ENCODE measurements at places on chromosomes 5 and 9. TPM values are rescaled to one million over a fixed set of nuclear protein-coding genes. Genes with fewer than 3 reads are reported as not detected.

GRCh38 chr5:150264667-150265603 is 24.6 kb downstream of the CAMK2A start:
- no peak for DNase-seq

DNA sequence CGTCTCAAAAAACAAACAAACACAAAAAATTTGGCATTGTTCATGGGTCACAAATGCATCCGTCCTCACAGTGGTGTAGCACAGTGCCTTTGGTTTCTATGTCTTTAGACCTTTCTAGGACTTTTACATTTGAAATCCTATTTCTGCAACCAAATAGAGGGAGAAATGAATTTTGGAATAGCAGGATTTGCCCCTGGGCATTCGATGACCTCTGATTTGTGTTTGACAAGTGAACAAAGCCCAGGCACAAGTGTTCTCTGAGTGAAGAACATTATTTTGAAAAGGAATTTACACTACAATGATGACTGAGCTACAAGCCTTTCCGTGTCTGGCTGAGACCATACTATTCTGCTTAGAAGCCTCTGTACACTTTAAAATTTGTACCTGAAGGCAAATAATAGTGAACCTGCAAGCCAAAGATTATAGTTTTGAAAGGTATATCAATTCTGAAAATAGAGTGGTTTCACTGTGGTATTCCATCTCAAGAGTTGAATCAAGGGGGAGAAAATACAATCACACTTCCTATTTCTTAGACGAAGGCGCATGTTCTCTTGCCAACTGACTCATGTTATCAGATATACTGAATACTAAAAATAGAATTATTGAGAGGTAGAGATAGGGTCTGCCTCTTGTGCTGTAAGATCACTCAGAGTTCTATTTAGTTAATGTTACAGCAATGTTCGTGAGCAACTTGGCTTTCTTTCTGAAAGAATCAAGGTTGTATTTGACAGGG is 297.6 kb downstream of the KDM4C start:
- no peak for DNase-seq

GRCh38 chr5:150413176-150413901 is 629 bp upstream of the CD74 start:
- no peak for DNase-seq

GRCh38 chr5:154334406-154335064 is 111.3 kb upstream of the SAP30L start:
- DNase-seq = no peak

GRCh38 chr5:113166852-113167366 is 190.3 kb downstream of the DCP2 start:
- peak; percentile 97 for DNase-seq

GRCh38 chr9:125430161-125431011 is 168.8 kb downstream of the GAPVD1 start:
- no peak for DNase-seq

DNA sequence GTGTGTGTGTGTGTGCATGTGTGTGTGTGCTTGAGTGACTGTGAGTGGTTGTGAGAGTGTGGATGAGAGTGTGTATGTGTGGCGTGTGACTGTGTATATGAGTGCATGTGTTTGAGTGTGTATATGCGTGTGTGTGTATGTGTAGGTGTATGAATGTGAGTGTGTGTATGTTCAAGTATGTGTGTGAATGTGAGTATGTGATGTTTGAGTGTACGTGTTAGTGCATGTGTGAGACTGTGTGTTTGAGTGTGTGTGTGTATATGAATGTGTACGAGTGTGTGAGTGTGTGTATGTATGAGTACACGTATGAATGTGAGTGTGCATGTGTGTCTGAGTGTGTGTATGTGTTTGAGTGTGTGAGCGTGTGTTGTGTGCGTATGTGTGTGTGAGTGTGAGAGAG is 47.8 kb downstream of the KCNIP1 start:
- no peak for DNase-seq

DNA sequence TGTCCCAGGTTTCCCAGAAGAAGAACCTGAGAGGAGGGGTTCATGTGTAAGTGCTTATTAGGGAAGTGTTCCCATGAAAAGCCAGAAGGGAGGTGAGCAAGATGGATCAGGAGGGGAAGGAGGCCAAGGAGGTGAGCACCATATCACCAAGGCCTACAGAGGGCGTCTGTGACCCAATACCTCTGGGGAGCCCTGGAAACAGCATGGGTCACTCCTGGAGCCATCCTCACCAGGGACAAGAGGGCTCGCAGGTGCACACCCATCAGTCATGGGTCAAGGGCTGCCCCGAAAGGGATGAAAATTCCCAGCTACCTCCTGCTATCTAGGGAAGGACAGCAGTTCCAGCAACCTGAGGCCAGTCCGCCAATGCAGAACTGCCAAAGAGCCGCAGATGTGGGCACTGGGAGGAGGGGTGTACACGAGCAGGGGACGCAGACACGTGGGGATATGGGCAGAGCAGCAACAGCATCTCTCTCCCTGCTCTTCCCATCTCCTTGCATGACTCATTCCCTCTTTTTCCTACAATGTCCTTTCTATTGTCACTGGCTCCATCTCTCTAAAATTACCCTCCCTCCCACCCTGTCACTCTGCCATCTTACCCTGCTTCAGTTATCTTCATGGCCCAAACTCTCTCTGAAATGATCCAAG is 167.6 kb upstream of the FSTL4 start:
- DNase-seq = no peak

The RAD23B gene
- total RNA-seq = 140 TPM

GRCh38 chr5:149002761-149003689 is 59.8 kb downstream of the SH3TC2 start:
- DNase-seq = peak; percentile 83

DNA sequence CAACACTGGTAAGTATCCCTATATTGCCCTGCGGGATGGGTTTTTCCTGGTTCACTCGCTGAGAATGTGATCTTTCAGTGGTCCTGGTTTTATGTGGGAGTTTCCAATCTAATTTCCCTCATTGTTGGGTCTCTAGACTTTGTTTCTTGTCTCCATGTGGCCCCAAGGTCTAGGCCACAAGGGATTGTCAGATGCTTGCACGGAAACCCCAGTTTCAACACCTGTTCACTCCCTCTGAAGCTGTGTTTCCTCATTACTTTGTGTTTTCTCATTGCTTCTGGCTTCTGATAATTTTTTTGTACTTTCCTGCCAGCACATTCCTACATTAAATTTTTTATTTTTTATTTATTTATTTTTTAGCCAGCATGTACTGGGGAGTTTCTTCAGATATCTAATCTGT is 191.5 kb downstream of the TTLL11 start:
- no peak for DNase-seq

DNA sequence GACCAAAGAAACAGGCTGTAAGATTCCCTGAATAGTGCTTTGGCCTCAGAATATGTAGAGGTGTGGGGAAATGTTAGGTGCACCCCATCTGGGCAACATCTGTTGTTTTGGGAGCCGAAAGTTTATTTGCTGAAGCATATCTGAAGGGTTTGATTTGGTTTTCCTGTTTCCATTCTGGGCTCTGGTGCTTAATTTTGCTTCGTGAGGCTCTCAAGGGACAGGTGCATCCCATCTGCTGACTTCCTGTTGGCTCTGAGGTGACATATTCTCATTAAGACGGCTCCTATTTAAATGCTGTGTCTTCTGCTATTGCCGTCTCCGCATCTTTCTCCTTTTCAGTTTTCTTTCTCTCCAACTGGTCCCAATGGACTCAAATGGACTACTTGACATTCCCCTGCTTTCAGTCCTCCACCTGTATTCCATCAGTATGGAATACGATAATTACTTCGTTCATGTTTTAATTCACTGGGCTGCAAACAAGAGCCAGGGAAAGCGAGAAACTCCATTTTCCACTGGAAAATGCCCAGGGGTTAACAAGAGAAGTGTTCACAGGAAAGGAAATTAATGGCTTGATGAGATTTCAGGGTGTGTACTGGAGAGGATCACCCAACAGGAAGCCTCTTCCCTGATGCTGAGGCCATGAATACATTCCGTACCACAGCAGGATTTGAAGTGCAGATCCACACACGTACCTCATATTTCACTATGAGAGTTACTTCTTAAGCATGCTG is 104.0 kb downstream of the MTX3 start:
- DNase-seq = no peak

The NME5 gene
- total RNA-seq = 7.1 TPM

The SETX gene
- 87.4 TPM for total RNA-seq

- DNase-seq = no peak
Observed at GRCh38 chr5:1138445-1139245, 26.8 kb upstream of the SLC12A7 start.

The JAKMIP2 gene
- total RNA-seq = not detected

DNA sequence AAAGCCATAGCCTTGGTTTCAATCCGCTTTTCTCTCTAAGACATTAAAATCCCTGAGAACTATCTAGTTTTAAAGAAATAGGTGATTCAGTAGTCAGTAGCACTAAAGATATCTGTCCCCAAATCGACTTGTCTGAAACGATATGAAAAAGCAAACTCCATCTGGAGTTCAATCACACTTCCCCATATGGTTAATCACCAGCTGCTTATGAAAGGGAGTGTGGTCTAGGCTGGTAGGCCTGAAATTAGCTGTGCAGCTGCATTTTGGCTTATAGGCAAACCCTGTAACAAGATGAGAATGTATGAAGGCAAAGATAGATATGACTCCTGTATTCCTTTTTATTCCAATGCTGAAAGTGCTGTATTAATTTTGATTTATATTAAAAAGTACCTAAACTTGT is 65.9 kb downstream of the DMRTA1 start:
- no peak for DNase-seq
